ENCODE measurements at places on chromosomes 3 and 15. TPM values are rescaled to one million over a fixed set of nuclear protein-coding genes. Genes with fewer than 3 reads are reported as not detected.

The GOLGA6A gene
- total RNA-seq = 1.0 TPM

The RNF13 gene
- 86.5 TPM for total RNA-seq

DNA sequence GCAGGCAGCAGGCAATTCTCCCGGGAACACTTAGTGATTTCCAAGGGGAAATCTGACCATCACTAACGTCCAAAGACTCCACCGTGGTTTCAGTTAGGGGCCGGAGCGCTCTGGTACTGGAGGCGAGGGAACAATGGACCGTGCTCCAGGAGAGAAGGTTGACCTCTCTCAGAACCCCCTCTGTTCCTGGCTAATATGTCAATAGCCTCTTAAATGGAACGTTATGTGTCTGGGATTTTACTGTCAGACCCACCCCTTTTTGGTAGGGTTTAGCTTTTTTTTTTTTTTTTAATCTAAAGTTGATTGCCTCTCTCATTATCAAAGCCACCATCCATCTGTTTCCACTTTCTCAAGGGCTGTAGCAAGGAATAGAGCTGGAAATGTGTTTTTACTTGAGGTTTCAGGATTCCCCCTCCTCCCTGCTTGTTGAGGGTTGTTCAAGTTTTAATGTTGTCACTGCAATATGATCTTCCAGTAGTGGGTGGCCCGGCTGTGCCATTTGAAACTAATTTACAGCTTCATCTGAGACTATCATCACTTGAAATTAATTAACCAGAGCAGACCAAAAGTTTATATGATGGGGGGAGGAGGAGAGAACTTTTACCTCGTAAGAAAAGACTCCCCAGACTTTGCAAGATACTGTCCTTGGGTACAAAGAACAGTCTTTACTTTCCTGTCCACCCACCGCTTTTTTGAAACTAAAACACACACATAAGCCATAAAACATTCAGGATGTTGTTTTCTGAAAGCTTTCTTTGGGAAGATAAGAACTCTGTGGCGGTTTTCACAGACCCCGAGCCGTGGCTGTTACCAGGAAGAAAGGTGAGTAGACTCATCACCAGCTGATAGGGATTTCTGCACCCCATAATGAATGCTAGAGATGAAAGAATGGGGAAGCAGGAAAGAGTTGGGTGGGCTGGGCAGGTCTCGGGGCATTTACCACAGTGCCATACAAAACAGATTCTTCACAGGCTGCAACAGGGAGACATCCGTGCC is 187.8 kb downstream of the UACA start:
- DNase-seq = no peak

GRCh38 chr3:16401273-16401672 is 112.2 kb downstream of the RFTN1 start:
- no peak for DNase-seq

The SPATA12 gene
- not detected for total RNA-seq

The LHFPL4 gene
- total RNA-seq = not detected

GRCh38 chr3:109081746-109082510 is 36.0 kb downstream of the MORC1 start:
- peak; percentile 71 for DNase-seq

DNA sequence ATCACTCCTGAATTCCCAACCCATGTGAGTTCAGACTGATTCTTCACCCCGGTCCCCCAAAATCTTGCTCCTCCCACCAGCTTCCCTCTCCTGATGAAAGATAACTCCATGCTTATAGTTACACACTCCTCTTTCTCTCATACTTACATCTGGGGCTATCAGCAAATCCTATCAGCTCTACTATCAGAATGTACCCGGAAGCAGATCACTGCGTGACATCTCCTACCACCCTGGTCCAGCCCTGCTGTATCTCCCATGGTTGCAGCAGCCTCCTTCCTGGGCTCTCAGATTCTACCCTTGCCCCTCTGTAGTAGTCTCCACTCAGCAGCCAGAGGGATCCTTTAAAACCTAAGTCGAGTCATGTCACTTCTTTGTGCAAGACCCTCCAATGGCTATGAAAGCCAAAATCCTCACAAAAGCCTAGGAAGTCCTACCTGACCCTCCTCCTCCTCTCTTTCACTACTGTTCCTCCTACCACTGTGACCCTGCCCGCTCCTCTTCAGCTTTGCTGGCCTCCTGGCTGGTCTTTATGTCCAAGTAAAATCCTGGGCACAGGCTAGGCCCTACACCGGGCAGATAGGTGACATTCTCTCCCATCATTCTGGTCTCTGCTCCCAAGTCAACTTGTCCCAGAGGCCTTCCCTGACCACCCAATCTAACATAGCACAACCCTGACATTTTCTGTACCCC is 16.2 kb downstream of the XIRP1 start:
- DNase-seq = no peak

Measured in B cell (primary cell).